Left kidney (tissue), 8 donors: ENCODE measurements at places on chromosomes 7 and 10. TPM values are rescaled to one million over a fixed set of nuclear protein-coding genes. Genes with fewer than 3 reads are reported as not detected.

DNA sequence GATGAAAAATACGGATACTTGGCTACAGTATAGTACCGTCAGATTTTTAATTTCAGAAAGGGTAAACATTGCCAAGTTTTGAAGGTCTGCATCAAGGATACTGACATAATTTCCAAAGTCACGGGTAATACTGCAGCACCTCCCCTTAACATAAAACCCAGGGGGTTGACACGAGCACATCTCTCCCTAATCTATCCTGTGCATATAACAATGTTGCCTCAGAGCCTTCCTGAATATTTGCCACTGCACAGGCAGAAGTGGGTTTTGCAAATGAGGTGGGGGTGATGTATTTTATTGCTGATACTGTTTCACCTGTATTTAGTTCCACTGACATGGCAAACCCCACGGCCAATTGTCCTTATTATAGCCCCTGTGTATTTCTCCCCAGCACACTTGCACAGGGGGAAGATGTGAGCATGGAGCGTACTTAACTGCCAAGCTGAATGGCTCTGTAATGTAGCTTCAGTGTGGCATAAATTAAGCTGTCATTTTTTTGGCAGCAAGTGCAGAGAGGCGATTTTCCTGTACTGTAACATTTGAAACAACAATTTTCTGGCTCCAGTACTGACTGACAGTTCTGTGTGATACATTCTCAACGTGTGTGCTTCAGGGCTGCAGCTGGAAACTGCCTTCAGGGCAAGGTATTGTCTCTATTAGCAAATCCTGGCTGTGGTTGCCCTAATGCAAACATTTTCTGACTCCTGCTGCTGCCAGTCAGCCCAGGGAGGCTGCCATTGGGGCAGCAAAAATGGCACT is 299.6 kb upstream of the SP4 start:
- DNase-seq, result peak; percentile 20

The FAM204A gene
- polyA plus RNA-seq, result 88.1 TPM

- DNase-seq, result no peak
Measured at GRCh38 chr7:69762821-69763352, 164.6 kb downstream of the AUTS2 start.

DNA sequence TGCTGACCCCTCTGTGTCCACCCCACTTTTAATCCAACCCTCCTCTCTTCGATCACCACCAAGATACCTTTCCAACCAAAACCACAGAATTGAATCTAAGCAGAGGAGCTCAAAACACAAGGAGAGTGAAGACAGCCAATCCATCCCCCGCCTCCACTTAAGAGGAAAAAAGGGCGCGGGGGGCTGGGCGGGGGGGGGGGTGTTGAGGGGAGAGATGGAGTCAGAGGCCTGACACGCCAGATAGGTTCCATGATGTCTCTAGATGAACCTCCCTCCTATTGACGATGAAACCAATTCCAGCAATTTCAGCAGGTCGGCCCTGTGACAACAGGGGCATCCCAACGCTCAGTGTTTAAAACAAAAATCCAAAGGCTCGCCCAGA is 1.3 kb downstream of the SORBS1 start:
- no peak for DNase-seq

The BMPER gene
- 22.7 TPM for polyA plus RNA-seq

GRCh38 chr7:111388912-111389311 is 173.4 kb downstream of the IMMP2L start:
- DNase-seq, result no peak

GRCh38 chr7:132376361-132377013 is 199.8 kb downstream of the PLXNA4 start:
- no peak for DNase-seq

- peak; percentile 63 for DNase-seq
Measured at GRCh38 chr7:832167-832967, at the start of gene SUN1. TSS of gene SUN1 (plus strand) at chr7:832476. CDS start at chr7:832525, 49 bp downstream.

GRCh38 chr7:97732565-97733275 is 834 bp downstream of the TAC1 start:
- DNase-seq, result no peak

The EPO gene
- 0.20 TPM for polyA plus RNA-seq

GRCh38 chr10:71582019-71582418 is 137.6 kb downstream of the C10orf105 start:
- no peak for DNase-seq

DNA sequence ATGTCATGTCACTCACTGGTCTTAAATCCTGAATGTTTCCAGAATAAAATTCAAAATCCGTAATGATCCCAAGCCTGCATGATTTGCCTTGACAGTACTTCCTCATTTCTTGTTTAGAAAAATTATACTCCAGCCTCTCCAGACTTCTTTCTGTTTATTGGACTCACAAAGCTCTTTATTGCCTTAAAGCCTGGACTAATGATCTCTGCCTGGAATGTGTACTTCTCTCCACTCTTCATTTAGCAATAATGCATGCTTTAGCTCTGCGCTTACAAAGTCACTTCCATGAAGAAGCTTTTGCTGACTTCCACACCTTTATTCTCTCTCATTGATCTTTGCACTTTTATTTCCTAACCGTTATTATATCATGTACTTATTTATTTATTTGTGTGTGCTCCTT is 27.4 kb upstream of the SLC26A3 start:
- no peak for DNase-seq

- no peak for DNase-seq
Measured at GRCh38 chr10:93062514-93063143, 2.0 kb downstream of the CYP26C1 start.

GRCh38 chr7:155182406-155182970 is 112.4 kb downstream of the HTR5A start:
- no peak for DNase-seq

- no peak for DNase-seq
Measured at GRCh38 chr7:108062250-108063014, 59.5 kb upstream of the LAMB1 start.

GRCh38 chr7:87036985-87037384 is 22.5 kb downstream of the ELAPOR2 start:
- no peak for DNase-seq

The CCDC146 gene
- polyA plus RNA-seq, result 33.8 TPM

DNA sequence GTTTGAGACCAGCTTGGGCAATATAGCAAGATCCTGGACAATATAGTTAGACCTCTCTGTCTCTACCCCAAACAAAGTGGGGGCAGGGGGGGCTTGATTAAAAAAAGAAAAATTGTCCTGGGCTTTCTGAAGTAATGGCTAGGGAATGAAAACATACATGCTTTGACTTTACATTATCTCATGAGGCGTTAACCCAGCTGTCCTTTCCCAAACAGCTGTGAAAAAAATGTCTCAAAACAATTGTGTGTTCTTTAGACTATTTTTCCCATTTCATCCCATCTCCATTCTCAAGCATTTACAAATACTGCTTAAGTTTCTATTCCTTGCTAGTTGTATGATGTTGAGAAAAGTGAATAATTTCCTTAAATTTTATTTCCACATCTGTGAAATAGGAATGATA is 27.0 kb upstream of the CDK13 start:
- no peak for DNase-seq

DNA sequence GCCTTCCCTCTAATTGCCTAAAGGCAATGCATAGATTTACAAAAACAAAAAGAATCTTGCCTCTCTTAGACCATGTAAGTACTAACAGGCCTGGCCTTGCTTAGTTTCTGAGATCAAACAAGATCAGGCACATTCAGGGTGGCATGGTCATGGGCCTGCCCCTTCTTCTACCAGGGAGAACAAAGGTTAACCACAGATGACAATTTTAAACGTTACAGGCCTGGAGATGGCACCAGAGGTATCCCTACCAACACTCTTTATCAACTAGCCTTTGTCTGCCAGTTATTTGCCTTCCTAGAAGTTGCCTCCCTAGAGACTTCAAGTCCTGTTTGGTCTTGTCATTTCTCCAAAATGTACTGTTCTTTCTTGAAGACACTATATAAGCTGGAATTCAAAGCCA is 252.6 kb downstream of the DOCK4 start:
- no peak for DNase-seq

The PNLIPRP3 gene
- polyA plus RNA-seq, result not detected

The PAX4 gene
- not detected for polyA plus RNA-seq

The CABCOCO1 gene
- 2.8 TPM for polyA plus RNA-seq

The GCK gene
- 2.8 TPM for polyA plus RNA-seq

DNA sequence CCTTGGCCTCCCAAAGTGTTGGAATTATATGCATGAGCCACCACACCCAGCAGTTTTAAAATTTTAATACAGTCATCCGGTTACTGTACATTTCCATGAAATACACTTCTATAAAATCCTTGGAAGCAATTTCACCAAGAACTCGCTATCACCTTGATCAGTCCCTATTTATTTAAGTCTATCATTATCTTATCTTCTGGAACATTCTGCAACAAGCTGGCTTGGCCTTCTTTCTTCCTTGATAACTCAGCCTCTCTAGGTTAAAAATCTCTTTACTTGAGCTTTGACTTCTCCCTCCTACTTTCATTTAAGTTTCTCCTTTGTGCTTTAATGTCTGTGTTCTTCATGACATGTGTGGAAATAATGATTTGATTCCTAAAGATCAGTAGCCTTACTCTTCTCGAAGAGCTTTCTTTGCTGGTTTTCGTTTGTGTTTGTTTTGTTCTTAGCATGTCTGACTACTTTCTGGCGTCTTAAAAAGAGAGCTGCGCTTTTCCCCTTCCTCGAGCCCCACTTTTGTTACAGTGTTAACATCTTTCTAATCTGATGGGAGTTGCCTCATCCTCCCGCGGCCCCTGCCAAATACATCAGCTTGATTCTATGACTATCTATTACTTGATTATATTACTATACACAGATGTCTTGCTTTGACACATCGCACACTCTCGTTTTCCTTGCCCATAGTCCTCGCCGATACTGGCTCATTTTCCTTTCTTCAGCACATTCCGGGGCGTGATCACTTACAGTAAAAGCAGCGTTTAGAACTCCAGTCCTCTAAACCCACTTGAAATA is 11.1 kb upstream of the CALML5 start:
- no peak for DNase-seq
